ENCODE measurements at places on chromosomes 2 and 18.

- H3K4me3 ChIP-seq: no peak overlapping the region
- no peaks in the 10 kb centered on the region for H3K4me1 ChIP-seq
- no peaks in the 10 kb centered on the region for H3K27me3 ChIP-seq
- no peak for DNase-seq
Measured at GRCh38 chr2:88838165-88838635, 146.7 kb downstream of the RPIA start.

GRCh38 chr2:44392338-44392943 is 30.7 kb downstream of the CAMKMT start:
- no peaks in the 10 kb centered on the region for H3K4me1 ChIP-seq
- H3K27me3 ChIP-seq: no peaks in the 10 kb centered on the region
- no peak overlapping the region for H3K27ac ChIP-seq
- H3K36me3 ChIP-seq: no peaks in the 10 kb centered on the region
- H3K4me3 ChIP-seq: no peak overlapping the region
- peak; percentile 35 for DNase-seq

GRCh38 chr2:10908195-10908594 is 3.5 kb upstream of the KCNF1 start:
- H3K4me1 ChIP-seq: peaks cover 25% of the 10 kb centered on the region
- peaks cover 5% of the 10 kb centered on the region for H3K36me3 ChIP-seq
- H3K27ac ChIP-seq: no peak overlapping the region
- no peak overlapping the region for H3K4me3 ChIP-seq

- no peaks in the 10 kb centered on the region for H3K27me3 ChIP-seq
- no peak overlapping the region for H3K27ac ChIP-seq
- peaks cover 3% of the 10 kb centered on the region for H3K4me1 ChIP-seq
- no peak overlapping the region for H3K4me3 ChIP-seq
Measured at GRCh38 chr18:28068207-28068606, 108.7 kb downstream of the CDH2 start.

DNA sequence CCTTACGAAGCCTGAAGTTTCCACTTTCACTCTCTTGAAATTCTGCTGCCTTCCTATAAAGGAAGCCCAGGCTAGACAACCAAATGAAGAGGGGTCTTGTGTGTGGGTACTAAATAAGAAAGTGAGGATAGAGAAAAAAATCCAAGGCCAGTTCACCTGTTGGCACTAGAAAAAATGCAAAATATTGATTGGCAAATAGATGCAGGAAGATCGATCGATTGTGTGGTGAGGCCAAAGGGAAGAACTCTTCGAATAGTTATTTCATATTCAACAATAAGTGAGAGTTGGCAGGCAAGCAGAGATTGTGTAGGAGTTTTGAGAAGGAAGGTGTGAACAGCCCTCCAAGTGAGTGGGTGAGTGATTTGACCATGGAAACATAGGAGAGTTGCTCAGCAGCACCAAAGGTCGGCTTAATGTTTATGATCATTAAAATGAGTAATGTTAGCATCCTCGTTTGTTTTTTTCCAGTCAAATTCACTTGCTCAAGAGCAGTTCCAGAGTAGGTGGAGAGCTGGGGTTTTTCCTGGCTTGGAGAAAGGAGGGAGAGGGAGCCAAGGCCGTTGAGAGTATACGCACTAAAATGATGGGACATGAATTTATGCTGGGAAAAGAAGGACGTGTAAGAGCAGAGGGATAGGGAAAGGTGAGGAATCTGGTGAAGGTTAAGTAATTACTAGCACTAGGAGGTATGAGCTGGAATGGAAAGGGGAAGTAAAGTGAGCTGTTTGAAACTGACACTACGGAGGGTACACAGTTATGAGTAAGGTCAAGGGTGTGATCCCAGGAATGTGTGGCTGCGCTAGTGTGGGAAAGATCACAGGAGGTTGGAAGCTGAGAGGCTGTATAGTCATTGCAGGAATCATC is 1.1 kb upstream of the NAPG start:
- H3K4me1 ChIP-seq: peaks cover 14% of the 10 kb centered on the region
- DNase-seq: no peak
- H3K27ac ChIP-seq: no peak overlapping the region
- no peaks in the 10 kb centered on the region for H3K27me3 ChIP-seq

DNA sequence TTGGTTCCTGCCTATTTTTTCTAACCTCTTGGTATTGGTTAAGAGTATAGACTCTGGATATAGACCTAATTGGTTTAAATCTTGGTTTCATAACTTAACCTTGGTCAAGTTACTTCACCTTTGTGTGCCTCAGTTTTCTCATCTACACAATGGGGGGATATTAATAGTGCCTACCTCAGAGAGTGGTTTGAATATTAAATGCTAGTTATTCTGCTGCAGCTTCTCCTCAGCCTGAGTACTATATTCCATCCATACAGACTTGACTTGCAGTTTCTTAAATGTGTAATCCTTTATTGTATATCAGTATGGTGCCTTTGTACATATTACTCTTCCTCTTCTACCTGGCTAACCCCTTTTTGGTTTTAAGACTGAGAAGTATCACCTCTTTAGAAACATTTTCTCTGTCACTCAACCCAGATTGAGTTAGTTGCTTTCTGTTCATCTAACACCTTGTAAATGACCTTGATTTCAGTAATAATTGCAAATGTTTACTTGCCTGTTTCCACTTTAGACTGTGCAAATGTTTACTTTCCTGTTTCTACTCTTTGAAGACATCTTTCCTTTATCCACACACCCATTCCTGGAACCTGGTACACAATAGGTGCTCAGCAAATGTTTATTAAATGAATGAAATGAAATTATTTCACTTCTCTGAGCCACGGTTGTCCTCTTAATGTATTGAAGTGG is 6.6 kb downstream of the ACVR2A start:
- no peaks in the 10 kb centered on the region for H3K4me1 ChIP-seq
- no peaks in the 10 kb centered on the region for H3K36me3 ChIP-seq
- H3K4me3 ChIP-seq: no peak overlapping the region
- no peak for DNase-seq
- no peak overlapping the region for H3K27ac ChIP-seq

DNA sequence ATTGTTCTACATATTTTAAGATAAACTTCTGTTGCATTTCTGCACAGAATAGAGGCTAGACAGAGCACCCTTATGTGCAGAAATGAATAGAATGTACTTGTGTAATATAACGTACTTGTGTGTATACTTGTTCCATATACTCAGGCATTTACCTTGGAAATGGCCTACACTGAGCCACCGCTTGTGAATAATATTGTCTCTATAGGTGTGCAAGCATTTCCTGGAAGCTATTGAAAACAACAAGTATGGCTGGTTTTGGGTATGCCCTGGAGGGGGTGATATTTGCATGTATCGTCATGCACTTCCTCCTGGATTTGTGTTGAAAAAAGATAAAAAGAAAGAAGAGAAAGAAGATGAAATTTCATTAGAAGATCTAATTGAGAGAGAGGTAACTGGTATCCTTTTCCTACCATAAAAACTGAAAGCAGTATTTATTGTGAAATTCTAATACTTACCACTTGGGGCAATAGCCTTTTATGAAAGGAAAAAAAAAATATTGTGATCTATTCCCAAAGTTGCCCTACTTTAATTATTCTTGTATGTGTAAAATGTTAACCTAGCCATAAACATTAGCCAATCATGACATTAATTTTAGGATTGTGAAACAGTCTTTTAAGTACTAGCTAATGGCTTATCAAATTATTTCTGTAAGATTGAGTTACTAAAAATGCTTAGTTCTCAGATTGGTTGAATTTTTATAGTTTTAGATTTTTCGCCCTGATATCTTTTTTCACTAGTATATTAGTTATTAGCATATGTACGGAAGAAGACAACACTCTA is 18.0 kb downstream of the ZC3H15 start:
- no peaks in the 10 kb centered on the region for H3K27me3 ChIP-seq
- H3K36me3 ChIP-seq: peaks cover 19% of the 10 kb centered on the region
- DNase-seq: no peak
- no peak overlapping the region for H3K27ac ChIP-seq
- no peak overlapping the region for H3K4me3 ChIP-seq

GRCh38 chr2:188664416-188664815 is 309.8 kb upstream of the COL3A1 start:
- no peaks in the 10 kb centered on the region for H3K27me3 ChIP-seq
- no peak overlapping the region for H3K4me3 ChIP-seq
- no peak for DNase-seq
- no peaks in the 10 kb centered on the region for H3K4me1 ChIP-seq

DNA sequence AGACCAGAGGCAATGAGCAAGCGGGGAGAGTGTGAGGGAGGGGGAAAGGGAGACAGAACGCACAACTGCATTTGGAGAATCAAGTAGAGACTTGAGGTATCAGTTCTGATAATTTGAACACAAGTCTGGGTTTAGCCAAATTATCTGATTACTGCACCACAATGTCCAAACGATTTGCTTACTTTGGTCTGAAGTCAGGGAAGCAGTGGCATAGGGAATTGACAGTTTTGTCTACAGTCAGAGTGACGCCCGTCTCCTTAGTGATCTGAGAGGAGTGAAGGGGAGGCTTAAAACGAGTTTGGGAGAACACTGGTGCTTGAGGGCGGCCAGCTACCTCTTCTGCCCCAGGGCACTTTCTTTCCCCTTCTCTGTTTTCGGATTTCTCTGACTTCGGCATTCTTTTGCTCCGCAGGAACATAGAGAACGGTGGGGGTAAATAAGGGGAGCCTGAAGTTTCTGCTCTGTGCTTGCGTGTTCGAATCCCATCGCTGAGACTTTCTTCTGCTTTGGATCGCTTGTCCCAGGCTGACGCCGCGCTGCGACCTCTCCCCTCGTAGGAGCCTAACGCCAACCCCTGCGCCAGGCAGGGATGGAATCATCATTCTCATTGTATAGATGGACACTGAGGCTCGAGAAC is 2.9 kb upstream of the DLX2 start:
- DNase-seq: no peak
- no peak overlapping the region for H3K27ac ChIP-seq
- H3K27me3 ChIP-seq: peaks cover 99% of the 10 kb centered on the region
- H3K4me3 ChIP-seq: no peak overlapping the region
- H3K4me1 ChIP-seq: peaks cover 50% of the 10 kb centered on the region

DNA sequence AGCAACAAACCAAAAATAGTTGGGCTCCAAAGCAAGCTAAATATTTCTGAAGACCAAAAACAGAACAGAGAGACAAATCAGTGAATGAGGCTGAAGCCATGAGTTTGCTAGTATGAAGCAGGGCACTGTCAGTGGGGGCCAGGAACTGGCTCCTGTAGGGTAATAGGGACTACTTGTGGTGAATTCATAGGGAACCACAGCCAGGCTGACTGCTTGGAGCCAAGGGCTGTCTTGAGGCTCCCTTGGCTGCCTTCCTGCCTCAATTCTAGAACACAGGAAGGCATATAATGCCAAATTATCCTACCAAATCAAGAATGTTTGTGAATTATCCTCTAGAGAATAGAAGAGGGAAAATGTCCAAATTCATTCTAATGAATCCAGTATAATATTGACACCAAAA is 406.0 kb downstream of the CCDC85A start:
- no peaks in the 10 kb centered on the region for H3K36me3 ChIP-seq
- H3K27me3 ChIP-seq: no peaks in the 10 kb centered on the region
- no peak overlapping the region for H3K27ac ChIP-seq

DNA sequence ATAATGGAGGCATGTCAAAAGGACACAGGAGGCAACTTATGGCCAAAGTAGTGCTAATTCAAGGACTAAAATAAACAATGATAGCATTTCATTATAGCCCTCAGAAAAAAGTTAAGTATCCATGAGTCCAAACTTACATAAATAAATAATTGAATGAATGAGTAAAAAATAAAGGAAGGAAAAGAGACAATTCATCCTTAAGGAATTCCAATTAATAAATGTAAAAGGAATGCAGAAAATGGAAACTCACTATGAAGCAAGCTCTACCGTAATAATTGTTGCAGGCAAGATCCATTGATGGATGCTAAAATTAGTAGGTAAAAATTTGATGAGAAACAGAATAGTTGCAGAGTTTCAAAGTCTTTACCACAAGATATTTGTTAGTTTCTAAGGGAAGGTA is 88.2 kb upstream of the RAPGEF4 start:
- DNase-seq: no peak
- H3K4me1 ChIP-seq: no peaks in the 10 kb centered on the region
- H3K27ac ChIP-seq: no peak overlapping the region

DNA sequence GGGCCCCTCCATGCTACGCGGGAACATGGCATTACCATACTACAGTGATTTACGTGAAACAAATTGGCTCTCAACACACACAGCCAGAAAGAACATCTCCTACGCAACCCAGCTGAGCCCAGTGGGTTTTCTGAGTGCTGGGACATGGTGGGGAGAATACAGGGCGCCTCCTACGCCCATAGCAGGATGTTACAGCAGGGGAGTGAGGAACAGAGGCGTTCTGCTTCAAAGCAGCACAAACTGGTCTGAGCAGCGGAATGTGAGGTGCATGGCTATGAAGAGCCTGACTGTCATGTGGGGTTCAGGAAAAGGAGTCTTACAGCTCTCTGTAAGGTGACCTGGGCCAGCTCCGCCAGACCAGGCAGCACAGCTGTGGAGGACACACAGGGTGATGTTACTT is 108.6 kb upstream of the REV1 start:
- H3K27me3 ChIP-seq: no peaks in the 10 kb centered on the region
- H3K4me1 ChIP-seq: peaks cover 25% of the 10 kb centered on the region
- no peak overlapping the region for H3K27ac ChIP-seq
- H3K4me3 ChIP-seq: no peak overlapping the region
- peaks cover 11% of the 10 kb centered on the region for H3K36me3 ChIP-seq

GRCh38 chr18:33184175-33184574 is 256.3 kb downstream of the CCDC178 start:
- no peaks in the 10 kb centered on the region for H3K27me3 ChIP-seq
- H3K4me3 ChIP-seq: no peak overlapping the region
- no peak overlapping the region for H3K27ac ChIP-seq

- H3K4me3 ChIP-seq: no peak overlapping the region
- H3K27me3 ChIP-seq: no peaks in the 10 kb centered on the region
- DNase-seq: no peak
- no peak overlapping the region for H3K27ac ChIP-seq
Measured at GRCh38 chr18:23553887-23554286, 32.4 kb downstream of the NPC1 start.

DNA sequence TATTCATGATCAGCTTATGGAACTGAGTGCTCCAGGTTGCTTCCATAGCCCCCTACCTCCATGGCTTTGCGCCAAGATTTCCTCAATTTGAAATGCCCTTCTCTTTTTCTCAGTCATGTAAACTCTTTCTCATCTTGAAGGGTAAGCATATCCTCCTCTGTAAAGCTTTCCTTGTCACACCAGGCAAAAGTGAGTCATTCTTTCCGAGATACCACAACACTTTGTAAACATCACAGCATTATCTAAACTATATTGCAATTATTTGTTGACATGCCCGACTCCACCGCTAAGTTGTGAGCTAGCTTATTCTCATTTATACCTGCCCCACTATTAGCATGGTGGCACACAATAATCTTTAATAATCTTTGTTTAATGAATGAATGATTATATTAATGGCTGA is 419.5 kb upstream of the CHST9 start:
- H3K27ac ChIP-seq: no peak overlapping the region
- no peak for DNase-seq
- no peaks in the 10 kb centered on the region for H3K27me3 ChIP-seq
- no peaks in the 10 kb centered on the region for H3K4me1 ChIP-seq
- no peak overlapping the region for H3K4me3 ChIP-seq

DNA sequence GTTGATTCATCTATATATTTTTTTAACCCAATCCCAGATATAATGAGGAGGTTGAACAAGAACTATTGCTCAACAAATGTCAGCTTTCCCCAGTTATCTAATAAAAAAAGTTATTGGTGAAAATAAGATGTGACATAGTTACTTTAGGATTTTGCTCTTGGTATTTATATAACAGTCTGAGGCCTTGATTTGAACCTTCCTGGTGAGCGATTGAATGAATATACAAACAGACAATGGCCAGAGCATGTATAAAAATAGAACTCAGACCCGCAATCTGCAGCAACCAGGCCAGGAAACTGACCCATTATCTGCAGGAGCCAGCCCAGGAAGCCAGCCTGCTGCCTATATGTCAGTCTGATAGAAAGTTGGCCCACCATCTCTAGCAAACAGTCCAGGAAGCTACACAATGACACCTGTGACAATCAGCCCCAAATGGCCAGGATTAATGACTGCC is 81.6 kb downstream of the HS6ST1 start:
- H3K27ac ChIP-seq: no peak overlapping the region
- peaks cover 43% of the 10 kb centered on the region for H3K4me1 ChIP-seq
- H3K27me3 ChIP-seq: no peaks in the 10 kb centered on the region
- no peak overlapping the region for H3K4me3 ChIP-seq

Measured in spinal cord (tissue), 10 donors.